ENCODE measurements at places on chromosomes 13 and 19.

DNA sequence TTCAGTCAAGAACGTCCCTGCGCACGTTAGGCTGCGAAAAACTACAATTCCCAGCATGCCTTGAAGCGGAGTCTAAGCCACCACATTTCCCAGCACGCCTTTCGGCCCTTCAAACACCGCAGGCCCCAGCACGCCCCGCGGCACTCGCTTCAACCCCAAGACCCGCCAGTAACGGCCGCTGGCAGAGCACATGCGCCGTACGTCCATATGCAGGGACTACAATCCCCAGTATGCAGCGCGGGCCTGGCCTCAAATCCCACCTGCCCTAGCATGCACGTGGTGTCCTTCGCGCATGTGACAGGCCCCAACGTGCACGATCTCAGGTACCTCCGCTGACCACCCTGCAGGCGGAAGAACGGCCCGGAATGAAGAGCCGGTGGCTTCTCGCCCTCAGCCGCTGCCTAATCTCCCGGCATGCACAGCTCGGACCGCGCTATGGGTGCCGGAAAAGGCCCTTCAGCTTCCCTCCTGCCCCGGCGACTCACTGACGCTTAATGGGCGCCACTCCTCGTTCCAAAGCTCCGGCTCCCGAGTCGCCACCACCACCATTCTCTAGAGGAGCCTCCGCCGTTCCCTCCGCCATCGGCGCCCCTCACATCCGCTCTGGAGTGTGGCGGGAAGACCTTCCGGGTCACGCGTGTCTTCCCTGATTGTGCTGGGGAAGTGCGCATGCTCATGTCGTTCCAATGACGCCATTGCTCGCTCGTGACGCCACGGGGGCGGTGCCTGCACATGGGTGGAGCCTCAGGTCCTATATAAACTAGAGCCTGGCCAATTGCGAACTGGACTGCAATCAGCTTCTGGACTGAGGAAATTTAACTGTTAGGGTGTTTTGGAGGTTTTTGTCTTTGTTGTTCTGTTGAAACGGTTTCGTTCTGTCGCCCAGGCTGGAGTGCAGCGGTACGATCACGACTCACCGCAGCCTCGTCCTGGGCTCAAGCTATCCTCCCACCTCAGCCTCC, at the start of gene DUS3L:
Gene DUS3L (minus strand): TSS at position 605 of the 962 bp plus-strand sequence. CDS start 22 bp downstream, at position 583.
- DNase-seq = peak; percentile 99

DNA sequence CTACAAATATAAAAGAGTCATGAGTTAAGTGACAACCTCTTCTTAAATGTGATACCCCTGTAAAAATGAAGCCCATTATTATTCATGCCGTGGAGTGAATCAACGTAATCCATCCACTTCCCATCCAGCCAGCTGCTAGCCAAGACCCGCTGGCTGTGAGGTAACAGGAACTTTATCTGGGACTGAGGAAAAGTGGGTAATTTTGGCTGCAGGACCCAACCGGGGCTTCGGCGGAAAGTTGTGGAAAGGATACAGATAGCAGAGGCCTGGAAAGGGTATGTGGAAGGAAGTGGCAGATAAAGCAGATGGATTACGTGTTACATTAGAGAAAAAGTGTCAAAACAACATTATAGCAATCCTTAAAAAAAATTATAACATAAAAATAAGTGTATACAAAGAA, 48.3 kb downstream of the SLC7A1 start:
- no peak for DNase-seq

- no peak for DNase-seq
Observed at GRCh38 chr13:50299546-50300249, 284.5 kb downstream of the KCNRG start.

GRCh38 chr13:33871207-33872004, 53.5 kb downstream of the RFC3 start:
- DNase-seq = no peak

DNA sequence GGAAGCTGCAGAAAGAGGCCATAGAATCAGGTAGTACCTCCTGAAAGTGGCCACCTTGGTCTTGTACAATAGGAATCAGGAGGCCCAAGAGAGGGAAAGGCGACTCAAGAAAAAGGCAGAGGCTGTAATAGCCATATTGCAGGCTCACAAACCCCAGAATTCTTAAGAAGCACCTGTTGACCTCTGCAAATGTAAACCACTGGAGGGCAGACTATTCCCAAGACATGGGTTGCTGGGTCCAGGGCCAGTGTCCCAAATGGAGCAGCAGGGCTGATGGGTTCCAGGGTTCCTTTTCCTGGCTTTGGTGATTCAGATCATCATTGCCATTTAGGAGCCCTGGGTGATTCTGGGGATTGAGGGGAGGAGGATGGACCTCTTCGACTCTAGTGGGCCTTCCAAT, 167.6 kb downstream of the B3GLCT start:
- DNase-seq = no peak

GRCh38 chr13:92197669-92198068, 799.2 kb downstream of the GPC5 start:
- no peak for DNase-seq

GRCh38 chr13:48405875-48406274, 7.0 kb downstream of the LPAR6 start:
- DNase-seq = no peak

Measured in NAMALWA (cell line).